MM.1S (cell line): ENCODE measurements at places on chromosomes 7 and 10.

DNA sequence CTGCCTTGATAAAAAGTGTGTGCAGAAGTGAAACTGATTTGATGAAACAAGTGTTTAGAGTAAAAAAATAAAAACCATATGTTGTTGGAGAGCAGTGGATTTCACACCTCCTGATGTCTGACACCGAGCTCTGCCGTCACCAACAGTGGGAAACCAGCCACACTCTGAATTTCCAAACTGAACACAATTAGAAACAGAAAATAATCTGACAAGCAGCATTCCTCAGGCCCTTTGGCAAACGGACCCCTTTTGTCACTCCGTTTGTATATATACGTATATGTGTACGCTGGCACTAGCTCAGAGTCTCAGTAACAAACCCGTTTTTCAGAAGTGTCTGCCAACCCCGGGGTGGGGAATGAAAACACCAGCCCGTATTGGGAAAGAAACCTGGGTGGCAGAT lies 32.4 kb downstream of the TACC2 start:
- no peak for DNase-seq

- DNase-seq = no peak
These were observed 97.2 kb downstream of the SLC25A13 start for GRCh38 chr7:96224685-96225084.

GRCh38 chr7:1555046-1555812 lies 776 bp downstream of the TMEM184A start:
- no peak for DNase-seq

DNA sequence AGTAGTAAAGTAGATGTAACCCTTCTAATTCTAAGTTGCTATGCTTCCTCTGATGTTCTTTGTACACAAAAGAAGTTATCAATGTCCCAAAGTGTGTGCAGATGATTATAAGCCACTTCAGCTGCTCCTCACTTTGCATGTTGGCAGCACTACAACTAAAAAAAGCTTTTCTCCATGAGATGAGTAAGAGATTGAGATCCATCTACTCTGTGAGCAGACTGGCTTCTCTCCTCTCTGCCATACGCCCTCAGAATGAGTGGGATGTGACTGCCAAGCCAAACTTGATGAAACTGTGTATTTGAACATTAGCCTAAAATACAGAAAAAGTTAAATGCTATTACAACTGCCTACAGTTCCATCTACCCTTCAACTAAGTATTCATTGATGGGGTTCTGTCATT lies 102.9 kb upstream of the ETV1 start:
- DNase-seq = no peak

- DNase-seq = no peak
These were observed 101.9 kb downstream of the WDR37 start for GRCh38 chr10:1158066-1158465.

DNA sequence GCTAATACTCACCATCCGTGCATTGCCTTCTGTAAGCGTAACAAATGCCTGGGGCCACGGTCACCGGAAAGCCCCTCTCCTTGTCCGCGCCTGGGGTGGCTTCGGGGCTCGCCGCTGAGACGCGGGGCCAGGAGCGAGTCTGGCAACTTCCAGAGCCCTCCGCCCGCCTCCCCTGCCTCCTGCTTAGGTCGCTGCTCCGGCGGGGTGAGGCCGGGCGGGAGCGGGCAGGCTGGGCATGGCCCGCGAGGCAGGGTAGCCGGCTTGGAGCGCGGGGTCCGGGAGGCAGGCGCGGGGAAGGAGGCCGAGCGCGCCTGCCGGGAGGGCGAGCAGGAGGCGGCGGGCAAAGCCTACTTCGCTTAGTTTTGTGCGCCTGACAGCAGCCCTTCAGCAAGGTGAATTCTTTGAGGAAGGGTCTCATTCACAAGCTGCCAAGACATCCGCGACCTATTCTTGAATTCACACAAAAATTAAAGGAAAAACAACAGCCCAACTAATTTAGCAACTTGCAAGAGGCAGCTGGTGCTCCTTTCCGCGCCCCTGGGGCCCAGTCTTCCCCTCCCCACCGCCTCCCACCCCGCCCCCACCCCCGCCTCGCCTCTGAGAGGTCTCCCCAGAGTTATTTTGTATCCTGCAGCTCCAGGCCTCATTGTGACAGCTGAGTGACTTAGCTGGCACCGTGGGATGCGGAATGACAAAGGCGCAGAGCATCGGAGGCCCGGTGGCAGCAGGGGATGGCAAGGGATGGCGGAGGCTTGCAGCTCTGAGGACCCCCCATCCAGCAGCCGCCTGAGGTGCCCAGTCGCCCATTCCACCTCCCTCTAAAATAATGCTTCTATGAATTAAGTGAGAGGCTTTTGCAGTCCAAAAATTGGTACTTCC lies 12.8 kb upstream of the KAT6B start:
- DNase-seq = no peak

DNA sequence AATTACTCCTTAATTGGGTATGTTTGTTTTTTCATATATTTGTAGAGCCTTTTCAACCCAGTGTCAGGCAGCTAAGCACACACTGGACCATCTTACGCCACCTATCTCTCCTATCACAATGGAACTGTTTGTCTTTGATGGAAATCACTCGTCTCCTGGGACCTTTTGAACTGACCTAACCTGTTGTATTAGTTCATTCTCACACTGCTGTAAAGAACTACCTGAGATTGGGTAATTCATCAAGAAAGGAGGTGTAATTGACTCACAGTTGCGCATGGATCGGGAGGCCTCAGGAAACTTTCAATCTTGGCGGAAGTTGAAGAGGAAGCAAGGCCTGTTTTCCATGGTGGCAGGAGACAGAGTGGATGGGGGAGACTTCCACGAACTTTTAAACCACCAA lies 182.0 kb downstream of the TCERG1L start:
- no peak for DNase-seq

DNA sequence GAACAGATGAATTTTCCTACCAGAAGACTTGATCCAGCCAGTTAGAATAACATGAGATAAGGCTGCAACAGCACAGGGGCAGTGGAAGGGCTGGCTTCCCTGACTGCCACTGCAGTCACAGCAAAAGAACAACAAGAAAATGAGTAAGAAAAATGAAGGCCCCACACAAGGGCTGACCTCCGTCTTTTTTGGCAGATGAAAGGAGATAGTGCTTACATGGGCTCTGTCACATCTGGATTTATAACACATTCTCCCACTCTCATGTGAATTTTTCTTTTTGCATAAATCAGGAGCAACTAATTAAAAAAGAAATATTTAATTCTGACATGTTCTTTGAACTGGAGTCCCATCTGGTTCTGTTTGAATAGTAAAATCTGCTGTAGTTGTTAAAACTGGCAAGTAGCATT lies 99.6 kb downstream of the NRP1 start:
- DNase-seq = no peak

DNA sequence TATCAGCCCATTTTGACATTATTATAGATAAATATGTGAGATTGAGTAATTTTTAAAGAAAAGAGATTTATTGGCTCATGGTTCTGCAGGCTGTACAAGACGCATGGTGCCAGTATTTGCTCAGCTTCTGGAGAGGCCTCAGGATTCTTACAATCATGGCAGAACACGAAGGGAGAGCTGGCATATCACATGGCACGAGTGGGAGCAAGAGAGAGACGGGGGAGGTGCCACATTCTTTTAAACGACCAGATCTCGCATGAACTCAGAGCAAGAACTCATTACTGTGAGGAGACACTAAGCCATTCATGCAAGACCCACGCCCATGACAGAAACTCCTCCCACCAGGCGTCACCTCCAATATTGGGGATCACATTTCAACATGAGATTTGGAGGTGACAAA lies 40.1 kb upstream of the ZNF488 start:
- no peak for DNase-seq

GRCh38 chr10:99529591-99530107 lies 3.1 kb upstream of the NKX2-3 start:
- no peak for DNase-seq

GRCh38 chr7:23343806-23344475 lies 44.8 kb downstream of the MALSU1 start:
- no peak for DNase-seq
